ENCODE measurements at places on chromosomes 12 and 14. TPM values are rescaled to one million over a fixed set of nuclear protein-coding genes. Genes with fewer than 3 reads are reported as not detected.

GRCh38 chr14:86055512-86056075 lies 525.6 kb downstream of the FLRT2 start:
- no peak for DNase-seq

GALNT6 gene
- 72.0 TPM for total RNA-seq

DNA sequence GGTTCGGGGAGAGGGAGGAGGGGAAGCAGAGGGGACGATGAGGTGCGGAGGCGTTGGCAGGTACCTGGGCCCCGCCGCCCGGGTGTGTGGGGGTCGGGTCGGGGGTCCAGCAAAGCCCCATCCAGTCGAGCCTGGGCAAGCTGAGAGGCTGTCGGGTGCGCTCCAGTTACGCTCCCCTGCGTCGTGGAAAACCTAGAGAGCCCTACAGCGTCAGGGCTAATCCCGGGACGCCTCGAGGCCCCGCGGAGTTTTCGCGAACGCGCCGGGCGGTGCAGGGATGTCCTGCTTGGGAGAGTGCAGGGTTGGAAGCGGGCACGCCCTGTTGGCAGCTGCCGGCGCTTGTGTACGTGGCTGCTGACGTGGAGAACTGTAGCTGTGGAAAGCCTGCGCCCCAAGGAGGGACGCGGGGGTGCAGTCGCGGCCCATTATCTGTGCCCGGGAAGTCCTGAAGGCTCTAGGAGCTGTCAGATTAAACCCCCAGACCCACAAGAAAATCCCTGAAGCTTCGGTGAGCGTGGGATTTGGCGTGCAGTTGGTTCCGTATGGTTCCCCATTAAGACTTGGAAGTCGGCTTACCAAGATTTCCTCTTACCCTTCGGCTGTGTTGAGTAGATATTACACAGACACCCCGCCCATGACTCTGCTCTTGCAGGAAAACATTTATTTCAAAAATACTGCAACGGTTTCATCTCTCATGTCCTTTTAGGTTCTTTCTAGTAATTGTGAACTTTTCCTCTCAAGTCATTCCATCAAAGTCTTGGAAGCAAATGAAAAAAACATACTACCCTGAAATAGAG lies 11.3 kb upstream of the SLC38A2 start:
- peak; percentile 96 for DNase-seq

- peak; percentile 38 for DNase-seq
Measured at GRCh38 chr14:21241218-21241819, 27.9 kb downstream of the HNRNPC start.

- DNase-seq: peak; percentile 39
Measured at GRCh38 chr12:74780182-74780849, 242.7 kb downstream of the ATXN7L3B start.

GRCh38 chr12:12399776-12400305 lies 43.0 kb downstream of the BORCS5 start:
- DNase-seq: no peak

SMIM41 gene
- not detected for total RNA-seq

- no peak for DNase-seq
Measured at GRCh38 chr12:68294251-68294650, 37.9 kb downstream of the MDM1 start.

CNOT2 gene
- total RNA-seq: 50.8 TPM

HCFC2 gene
- 19.2 TPM for total RNA-seq

DNA sequence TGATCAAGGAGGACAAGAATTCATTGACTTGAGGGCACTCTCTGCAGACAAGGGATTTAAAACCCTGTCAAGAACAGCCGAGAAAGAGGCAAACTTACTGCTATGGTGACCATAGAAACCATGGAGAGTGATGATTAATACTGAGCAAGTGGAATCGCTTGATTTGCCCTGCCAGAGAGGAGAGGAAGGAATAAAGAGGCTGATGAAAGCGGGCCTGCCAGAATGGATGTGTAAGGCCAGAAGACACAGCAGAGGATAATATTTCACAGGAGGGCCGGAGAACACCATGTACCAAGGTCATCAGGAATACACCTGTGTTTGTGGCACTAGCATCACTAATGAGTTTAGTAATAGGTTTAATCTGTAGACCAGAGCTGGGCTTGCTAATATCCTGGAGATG lies 221.8 kb upstream of the DCN start:
- DNase-seq: no peak

CLEC6A gene
- not detected for total RNA-seq

DNA sequence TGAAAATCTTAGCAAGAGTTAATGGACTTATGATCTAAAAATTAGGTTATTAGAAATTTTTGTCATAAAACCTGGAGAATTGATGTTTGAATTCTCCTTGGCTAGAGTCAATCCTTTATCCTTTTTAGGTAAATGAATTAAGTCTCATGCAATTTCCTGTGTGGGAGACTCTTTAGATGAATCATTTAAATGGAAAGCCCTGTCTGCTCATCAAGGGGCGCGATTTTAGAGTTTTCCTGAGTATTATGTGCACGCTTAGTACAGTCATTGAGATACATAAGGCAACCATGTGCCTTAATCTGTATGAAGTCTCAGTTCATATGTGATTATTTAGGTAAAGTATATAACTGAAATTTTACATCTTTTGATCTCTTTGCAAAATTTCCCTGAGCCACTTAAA lies 974.7 kb downstream of the NRXN3 start:
- no peak for DNase-seq

PTPRB gene
- total RNA-seq: 4.3 TPM

- no peak for DNase-seq
Measured at GRCh38 chr14:91298576-91298975, 54.1 kb upstream of the GPR68 start.

DNA sequence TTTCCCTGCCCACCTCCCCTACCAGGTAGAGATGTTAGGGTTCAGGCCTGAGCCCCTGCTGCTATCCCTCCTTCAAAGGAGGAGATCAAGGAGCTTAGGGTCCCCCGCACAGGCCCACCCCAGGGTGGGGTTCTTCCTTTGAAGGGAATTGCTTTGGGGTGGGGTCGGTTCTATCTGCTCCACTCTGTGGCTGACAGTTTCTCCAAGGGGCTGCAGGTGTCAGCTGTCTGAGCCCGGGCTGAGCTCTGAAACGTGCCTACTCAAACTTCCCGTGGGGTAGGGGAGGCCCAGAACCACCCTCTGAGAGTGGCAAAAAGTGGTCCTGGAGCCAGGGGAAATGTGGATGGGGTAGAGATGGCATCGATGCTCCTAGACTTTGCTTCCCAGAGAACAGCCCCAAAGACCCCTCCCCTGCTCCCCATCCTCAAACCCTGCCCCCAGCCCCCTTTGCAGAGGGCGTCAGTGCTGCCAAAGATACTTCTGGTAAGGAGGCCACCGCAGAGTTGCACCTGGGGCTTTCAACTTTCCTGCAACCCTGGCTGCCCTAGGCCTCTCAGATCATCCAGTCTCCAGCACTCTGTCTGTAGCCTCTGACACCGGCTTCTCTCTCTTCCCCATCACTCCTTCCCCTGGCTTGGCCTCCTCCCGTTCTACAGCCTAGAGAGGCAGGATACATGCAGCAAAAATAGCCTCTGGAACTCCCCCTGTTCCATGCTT lies 6.3 kb upstream of the CD4 start:
- no peak for DNase-seq

GRCh38 chr12:54001283-54002187 lies 1.6 kb downstream of the HOXC9 start:
- no peak for DNase-seq

KLHL33 gene
- not detected for total RNA-seq

- peak; percentile 0 for DNase-seq
Measured at GRCh38 chr12:119578112-119578511, 15.5 kb upstream of the TMEM233 start.

PRB2 gene
- total RNA-seq: not detected

- DNase-seq: no peak
Measured at GRCh38 chr14:68937471-68938270, 41.4 kb downstream of the ACTN1 start.

GRCh38 chr12:119175081-119175480 lies 3.6 kb upstream of the HSPB8 start:
- no peak for DNase-seq

DNA sequence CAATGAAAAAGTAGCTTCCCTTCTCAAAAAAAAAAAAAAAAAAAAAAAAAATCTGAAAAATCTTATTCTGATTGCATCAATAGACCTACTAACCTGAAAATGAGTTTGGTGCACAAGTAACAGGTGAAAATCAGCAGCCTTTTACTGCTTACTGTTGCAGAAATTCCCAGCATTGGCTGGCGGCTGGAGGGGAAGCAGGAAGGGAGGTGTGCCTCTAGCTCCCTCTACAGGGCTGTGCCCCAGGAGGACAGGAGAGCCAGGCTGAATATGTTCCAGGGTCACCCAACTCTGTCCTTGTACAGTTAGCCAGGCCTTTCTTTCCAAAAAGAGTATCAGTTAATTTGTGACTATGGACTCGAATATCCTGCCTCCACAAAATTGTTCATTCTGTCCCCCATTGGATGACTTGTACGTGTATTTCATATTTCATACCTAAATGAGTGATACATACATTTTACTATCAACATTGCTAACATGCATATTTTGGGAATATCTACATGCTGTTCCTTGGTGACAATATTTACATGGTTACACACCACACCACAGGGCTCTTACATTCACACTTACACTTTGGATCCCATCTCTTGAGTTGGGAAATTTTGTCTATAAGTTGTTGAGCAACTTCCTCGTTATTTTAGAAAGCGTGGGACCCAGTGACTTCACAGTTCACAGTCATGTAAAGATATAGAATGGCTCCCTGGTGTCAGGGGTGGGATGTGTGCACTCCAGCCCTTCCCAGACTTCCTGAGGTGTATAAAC lies 124.8 kb downstream of the SAMD4A start:
- DNase-seq: peak; percentile 59

SLC41A2 gene
- 8.5 TPM for total RNA-seq

DNA sequence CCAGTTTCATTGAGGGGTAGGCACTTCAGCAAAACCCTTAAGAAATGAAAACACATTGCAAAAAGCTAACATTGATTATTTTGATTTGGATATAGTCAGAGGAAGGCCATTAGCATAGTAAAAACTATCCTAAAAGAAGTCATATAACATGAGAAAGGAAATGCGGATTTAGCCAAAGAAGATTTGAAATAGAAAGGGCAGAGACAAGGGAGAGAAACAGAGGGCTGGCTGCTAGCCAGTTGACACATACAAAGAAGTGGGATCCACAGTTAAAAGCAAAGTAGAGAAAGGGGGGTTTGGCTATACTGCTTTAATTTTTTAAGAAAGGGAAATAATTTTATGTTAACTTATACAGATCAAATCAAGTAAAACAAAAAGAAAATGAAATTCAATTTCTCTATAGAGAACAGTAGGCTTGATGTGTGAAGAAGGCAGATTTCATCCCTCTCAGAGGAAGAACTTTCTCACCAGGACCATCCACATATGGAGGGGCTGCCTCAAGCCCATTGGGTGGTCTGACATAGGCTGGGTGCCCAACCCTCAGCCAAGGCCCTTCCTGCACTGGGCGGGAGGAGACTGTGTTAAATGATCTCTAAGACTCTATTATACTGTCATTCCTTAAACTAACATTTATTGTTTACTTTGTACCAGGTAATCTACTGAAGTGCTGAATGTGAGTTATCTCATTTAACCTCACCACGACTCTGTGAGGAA lies 420.3 kb downstream of the CCDC91 start:
- no peak for DNase-seq

- no peak for DNase-seq
Measured at GRCh38 chr12:64819816-64820402, 4.5 kb upstream of the TBC1D30 start.

DNA sequence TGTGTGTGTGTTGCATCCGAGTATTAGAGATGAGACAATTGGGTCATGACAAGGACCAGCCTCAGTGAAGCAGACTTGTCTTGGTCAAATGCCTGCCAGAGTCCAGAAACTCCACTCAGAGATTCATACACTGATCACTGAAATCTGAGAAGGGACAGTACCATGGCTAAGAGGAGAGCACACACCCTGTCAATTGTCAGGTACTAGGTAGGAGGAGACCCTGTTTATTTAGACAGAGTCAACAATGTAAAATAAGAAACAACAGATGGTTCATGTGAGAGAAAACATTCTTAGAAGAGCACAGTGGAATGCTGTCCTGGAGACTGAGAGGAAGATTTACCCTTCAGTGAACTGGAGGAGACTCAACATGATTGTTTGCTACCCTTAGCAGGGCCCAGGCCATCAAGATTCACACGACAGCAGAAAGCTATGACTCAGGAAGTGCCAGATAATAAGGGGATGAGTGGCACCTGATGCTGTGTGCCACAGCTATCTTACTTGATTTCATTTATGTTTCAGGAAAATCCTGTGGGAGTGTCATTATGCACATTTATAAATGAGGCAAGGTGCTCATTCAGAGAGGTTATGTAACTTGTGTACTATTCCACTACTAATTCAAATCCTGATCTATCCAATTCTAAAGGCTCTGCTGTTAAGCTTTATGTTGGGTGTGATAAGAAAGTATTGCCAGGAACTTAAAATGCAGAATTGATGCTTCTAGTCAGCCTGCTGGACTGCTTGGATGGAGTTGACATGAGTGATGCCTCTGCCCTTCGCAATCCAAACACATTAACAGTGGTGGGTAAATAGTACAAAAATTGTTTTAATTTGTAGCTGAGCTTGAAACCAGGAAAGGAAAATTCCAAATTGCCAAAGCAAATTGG lies 136.6 kb upstream of the NEDD1 start:
- peak; percentile 1 for DNase-seq

DNA sequence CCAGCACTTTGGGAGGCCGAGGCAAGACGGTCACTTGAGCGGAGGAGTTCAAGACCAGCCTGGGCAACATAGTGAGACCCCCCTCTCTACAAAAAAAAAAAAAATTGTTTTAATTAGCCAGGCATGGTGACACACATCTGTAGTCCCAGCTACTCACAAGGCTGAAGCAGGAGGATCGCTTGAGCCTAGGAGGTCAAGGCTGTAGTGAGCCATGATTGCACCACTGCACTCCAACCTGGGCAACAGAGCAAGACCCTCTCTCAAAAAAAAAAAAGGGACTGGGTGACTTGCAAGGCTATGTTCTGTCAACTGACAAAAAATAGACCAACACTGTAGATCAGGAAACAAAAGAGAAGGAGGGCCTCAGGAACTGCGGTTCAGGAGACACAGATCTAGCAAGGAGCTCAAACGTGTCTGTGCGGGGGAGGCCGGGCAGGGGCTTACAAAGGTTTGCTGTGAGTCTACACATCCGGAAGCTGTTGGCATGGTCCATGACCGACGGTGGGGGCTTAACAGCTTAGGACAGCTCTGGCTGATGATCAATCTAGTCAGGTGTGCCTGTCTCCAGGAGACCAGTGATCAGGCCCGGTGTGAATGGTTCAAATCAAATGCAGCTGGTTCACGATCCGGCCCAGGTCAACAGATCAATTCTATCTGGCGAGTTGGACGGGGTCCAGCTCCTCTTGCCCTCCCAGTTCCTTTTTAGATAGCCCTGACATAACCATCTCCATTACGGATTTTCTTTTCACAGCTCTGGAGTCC lies 31.7 kb upstream of the INF2 start:
- DNase-seq: no peak

- no peak for DNase-seq
Measured at GRCh38 chr12:21239866-21240265, 94.9 kb downstream of the SLCO1A2 start.

LAG3 gene
- total RNA-seq: 0.15 TPM
